Stimulated activated CD8-positive, alpha-beta memory T cell treated with anti-CD3 and anti-CD28 coated beads, Interleukin-12 subunit alpha, Interleukin-12 subunit beta, amount 100 ng/mL, for 1 hour (primary cell): ENCODE measurements at places on chromosomes 4 and X.

- DNase-seq: no peak
Measured at GRCh38 chr4:121736735-121737351, 28.1 kb downstream of the SMIM43 start.

GRCh38 chr4:98620087-98620784, 38.2 kb downstream of the TSPAN5 start:
- DNase-seq: no peak

- DNase-seq: peak; percentile 0
Measured at GRCh38 chr4:105306158-105306781, 159.6 kb downstream of the TET2 start.

DNA sequence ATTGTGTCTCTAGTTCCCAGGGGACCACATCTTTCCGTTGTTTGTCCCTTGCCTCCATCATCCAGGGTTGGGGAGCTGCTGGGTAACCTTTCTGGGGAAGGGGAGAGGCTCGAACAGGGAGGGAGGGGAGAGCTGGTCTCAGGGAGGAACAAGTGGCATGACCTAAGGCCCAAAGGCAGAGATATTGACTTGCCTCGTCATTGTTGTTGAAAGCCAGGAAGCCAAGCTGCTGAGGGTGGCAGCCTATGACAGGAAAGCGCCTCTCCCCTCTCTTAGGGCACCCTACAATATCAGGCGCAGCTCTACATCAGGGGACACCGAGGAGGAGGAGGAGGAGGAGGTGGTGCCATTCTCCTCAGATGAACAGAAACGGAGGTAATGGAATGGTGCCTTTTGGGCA, 20.8 kb downstream of the ZNF185 start:
- DNase-seq: no peak

- DNase-seq: no peak
Measured at GRCh38 chrX:107054978-107055377, 55.0 kb upstream of the MORC4 start.

- no peak for DNase-seq
Measured at GRCh38 chr4:52015366-52015765, 4.8 kb downstream of the LRRC66 start.

- DNase-seq: no peak
Measured at GRCh38 chrX:66126662-66127061, 37.4 kb upstream of the HEPH start.

DNA sequence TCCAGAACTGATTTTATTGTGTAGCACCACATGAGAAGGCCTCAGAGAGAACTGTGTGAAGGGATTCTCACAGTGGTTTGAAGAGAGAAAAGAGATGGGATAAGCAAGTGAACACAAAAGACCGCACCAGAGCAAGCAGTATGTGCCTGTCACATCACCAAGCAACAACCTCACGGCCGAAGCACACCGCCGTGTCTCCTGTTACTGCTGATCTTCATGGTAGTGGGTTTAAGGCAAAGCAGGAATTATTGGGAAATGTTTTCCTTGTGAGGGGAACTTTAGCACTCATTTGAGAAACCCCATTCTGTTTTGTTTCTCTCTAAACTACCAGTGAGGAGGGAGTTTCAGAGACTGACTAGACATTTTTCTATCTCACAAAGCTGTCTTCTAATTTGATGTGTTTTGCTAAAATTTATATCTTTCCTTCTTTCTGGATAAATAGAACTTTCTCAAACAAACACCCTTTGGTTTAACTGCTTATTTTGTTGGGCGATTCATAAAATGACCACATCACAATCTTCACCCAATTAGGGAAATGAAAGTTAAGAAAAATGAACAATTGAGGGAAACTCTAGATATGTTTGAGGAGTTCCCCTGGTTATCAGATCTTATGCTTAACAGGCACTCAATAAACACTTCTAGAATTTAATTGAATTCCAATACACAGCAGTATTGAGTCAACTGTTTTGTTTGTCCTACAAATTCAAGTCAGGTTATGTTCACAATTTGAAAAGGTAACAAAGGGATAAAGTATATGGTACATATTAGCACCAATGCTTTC, 16.5 kb downstream of the SH3KBP1 start:
- DNase-seq: no peak

GRCh38 chrX:97309487-97310116, 425.9 kb downstream of the RPA4 start:
- no peak for DNase-seq
